ENCODE measurements at places on chromosomes 7 and 10.

- DNase-seq: no peak
Measured at GRCh38 chr10:121296881-121297585, 301.2 kb downstream of the FGFR2 start.

- no peak for DNase-seq
Measured at GRCh38 chr10:31020209-31020608, 11.5 kb downstream of the ZNF438 start.

DNA sequence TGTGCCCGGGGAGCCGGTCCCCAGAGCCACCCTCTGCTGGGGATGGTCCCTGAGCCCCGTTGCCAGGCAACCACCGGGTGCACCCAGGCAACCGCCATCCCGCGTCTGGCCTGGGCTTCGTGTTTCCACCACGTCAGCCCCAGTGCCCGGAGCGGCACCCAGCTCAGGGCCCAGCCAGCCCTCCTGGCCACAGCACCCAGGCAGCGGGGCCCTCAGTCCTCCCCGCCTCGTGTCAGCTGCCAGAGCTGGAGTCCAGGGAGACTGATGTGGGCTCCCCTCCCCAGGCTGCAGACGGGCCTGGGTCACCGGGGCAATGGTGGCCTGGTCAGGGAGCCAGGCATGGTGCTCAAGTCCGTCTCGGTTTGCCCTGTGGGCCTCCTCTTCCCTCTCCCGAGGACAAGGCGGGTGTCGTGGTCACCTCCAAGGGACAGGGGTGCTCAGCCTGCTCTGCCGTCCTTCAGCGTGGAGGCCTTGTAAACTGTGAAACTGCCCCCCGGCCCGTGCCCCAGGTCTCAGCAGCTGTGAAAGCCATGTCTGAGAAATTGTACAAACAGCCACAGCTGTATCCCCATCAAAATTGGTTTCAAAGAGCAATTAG lies 72.5 kb downstream of the MICALL2 start:
- DNase-seq: no peak

- DNase-seq: no peak
Measured at GRCh38 chr10:119849031-119849789, 23.4 kb downstream of the MCMBP start.

- DNase-seq: no peak
Measured at GRCh38 chr7:128148676-128149075, 92.4 kb upstream of the LEP start.

- DNase-seq: no peak
Measured at GRCh38 chr10:96964131-96964530, 132.0 kb downstream of the LCOR start.

DNA sequence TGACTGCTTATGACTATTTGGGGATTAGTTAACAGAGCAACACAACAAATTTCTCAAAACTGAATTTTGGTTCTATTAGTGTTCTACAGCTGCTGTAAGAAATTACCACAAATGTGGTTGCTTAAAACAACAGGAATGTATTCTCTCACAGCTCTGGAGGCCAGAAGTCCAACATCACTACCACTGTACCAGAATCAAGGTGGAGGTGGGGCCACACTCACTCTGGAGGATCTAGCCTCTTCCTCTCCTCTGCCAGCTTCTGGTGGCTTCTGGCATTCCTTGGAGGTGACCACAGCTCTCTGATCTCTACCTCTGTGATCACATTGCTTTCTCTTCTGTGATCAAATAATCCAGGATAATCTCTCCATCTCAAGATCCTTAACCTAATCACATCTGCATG lies 194.7 kb upstream of the BMPER start:
- no peak for DNase-seq

- DNase-seq: no peak
Measured at GRCh38 chr10:133438711-133439273, 14.4 kb upstream of the SPRN start.

- DNase-seq: no peak
Measured at GRCh38 chr10:35843524-35844181, 201.6 kb upstream of the FZD8 start.

GRCh38 chr10:5284311-5285057 lies 80.3 kb upstream of the UCN3 start:
- no peak for DNase-seq

GRCh38 chr7:46387646-46388045 lies 466.6 kb upstream of the IGFBP3 start:
- no peak for DNase-seq

DNA sequence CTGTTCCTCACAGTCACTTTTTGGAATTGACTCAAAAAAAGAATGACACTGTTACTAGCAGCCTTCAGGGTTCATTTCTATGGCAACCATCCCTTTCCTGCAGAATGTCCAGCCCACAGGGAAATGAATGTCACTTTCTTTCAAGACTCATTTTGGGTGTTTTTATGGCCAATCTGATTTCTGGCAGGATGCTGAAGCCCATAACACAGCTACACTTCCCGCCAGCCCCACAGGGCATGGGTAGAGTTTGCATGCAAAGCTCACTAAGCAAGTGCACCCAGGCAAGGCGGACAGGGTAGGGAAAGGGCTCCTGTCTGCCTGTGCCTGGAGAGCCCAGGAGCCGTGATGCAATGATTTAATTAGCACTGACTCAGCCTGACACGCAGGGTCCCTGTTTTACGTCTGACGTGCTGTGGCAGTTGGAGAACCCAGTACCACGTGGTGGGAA lies 26.1 kb upstream of the GPAM start:
- no peak for DNase-seq

- no peak for DNase-seq
Measured at GRCh38 chr7:156585025-156585648, 55.4 kb upstream of the RNF32 start.

DNA sequence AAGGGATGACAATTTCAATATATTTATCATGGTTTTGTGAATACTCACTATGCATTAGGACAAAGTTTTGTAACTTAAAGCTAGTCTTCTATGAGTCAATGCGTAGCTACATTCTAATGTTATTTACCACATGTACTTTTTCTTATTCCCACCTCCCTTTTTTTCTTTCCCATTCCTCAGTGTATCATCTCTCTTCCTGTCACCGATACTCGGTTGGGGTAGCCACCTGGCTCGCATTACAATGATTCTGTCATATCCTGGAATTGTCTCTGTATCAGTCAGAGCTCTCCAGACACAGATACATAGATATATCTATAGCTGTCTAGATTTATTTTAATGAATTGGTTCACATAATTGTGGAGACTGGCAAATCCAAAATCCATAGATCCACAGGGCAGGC lies 9.8 kb upstream of the RALA start:
- DNase-seq: no peak

DNA sequence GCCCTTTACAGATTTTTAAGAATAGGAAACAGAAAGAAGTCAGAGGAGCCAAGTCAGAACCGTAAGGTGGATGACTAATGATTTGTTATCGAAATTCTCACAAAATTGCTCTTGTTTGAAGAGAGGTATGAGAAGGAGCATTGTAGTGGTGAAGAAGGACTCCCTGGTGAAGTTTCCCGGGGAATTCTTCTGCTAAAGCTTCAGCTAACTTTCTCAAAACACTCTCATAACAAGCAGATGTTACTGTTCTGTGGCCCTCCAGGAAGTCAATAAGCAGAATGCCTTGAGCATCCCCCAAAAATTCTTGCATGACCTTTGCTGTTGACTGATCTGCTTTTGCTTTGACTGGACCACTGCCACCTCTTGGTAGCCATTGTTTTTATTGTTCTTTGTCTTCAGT lies 152.9 kb downstream of the HGF start:
- DNase-seq: no peak

- no peak for DNase-seq
Measured at GRCh38 chr10:131586958-131587357, 275.4 kb upstream of the TCERG1L start.

- DNase-seq: no peak
Measured at GRCh38 chr10:93715345-93715744, 13.0 kb upstream of the FRA10AC1 start.

DNA sequence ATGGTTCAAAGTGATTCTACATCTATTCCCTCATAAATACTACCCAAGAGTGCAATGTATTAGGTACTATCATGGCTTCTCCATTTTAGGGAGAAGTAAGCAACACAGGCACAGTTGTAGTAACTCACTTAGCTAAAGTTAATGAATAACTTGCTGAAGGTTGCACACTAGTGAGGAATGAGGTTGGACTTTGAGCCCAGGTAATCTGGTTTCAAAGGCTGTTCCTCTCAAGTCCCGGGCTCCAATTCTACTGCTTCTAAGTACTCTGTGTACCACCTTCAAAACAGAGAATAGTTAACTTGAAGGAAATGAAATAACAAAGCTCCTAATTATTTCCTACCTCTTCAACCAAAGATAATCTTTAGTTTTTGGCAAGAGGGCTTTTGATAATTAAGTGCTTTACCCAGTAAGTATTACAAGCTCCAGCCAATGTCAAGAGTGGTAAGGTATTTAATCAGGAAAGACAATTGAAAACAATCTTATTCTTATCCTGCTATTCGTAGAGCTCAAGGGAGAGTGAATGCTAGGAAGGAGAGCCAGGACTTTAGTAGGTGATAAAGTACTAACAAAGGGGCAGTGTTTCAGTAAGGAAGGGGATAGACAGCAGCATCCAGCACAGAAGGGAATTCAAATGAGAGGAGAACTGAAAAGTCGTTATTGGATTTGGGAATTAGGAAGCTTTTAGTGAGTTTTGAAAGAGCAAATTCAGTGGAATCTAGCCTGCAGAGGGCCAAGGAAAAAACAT lies 158.2 kb upstream of the PTPRZ1 start:
- no peak for DNase-seq

GRCh38 chr7:36820527-36821170 lies 96.4 kb upstream of the AOAH start:
- DNase-seq: no peak

DNA sequence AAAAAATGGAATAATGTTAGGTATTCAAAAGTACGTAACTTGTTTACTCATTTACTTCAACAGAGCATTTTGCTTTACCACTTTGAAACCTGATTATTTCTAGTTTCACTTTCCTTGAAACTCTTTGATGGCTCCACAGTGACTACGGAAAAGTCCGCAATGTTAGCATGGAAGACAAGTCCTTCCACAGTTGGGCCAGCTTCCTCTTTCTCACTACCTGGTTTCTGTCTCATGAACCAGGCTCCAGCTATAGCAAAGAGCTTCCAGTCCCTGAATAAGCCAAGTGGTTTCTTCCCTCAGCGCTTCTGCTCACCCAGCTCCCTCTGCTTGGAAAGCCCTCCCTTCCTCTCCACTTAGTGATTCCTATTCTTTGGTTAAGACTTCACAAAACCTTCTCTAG lies 44.8 kb upstream of the SLC16A12 start:
- DNase-seq: no peak

DNA sequence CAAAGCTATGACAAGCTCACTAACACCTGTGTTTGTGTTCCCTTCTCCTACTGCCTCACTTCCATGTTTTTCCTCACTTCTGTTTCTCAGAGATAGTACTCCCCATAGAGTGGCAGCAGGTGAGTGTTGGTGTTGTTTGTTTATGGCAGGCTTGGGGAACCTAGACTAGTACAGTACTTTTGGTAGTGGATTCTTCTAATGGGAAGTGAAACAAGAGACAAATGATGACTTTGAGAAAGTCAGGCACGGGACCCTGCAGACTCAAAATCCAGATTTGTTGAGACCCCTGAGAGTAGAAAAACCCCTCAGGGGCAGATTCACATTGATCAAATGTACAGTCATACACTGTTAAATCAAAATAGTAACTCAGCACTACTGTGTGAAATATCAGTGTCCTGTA lies 6.4 kb upstream of the CFAP69 start:
- no peak for DNase-seq

DNA sequence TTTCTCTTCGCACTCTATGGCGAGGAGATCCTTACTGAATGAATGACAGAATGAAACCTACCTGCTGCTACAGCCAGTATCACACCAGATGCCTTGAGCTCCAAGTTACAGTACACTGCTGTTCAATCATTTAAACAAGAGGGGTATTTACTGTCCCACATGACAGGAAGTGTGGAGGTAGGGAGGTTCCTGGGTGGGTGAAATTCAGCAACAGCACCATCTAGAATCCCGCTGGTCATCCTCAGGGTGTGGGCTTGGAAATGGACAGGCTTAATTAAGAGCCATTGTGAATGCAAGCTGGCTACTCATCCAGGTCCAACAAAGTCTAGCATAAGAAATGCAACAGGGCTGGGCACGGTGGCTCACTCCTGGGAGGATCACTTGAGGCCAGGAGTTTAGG lies 14.7 kb downstream of the CYTH3 start:
- DNase-seq: no peak

GRCh38 chr10:30581779-30582380 lies 47.7 kb downstream of the LYZL2 start:
- no peak for DNase-seq

GRCh38 chr7:42984137-42984536 lies 52.0 kb downstream of the MRPL32 start:
- no peak for DNase-seq

GRCh38 chr10:3065622-3066021 lies 1.7 kb upstream of the PFKP start:
- DNase-seq: no peak
